ENCODE measurements at places on chromosomes 4 and X.

DNA sequence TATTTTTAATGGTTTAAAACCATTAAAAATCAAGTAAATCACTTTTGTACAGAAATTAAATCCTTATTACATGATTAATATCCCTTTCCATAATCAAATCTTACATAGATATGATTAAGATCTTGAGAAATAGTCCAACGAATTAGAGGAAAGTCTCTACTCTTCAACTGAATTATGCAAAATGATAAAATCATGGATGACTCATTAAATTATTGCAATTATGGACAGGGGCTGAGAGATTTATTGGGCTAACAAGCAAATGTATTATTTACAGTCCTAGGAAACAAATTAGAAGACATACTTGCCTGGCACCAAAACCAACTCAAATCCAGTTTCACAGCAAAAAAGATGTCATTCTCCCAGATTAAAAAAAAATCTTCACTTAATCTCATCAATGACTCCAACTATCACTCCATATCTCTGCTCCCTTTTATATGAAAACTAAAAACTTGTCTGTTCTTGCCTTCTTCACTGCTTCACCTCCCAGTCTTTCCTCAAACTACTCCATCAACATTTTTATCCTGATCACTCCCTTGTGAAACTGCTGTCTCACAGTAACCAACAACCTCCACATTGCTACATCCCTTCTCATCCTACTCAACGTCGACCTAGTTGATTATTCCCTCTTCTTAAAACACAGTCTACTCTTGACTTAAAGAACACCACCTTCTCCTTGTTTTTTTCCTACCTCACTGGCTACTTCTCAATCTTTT lies 18.4 kb upstream of the DDX60 start:
- H3K4me3 ChIP-seq = no peak overlapping the region
- DNase-seq = no peak
- no peaks in the 10 kb centered on the region for H3K4me1 ChIP-seq
- no peaks in the 10 kb centered on the region for H3K27me3 ChIP-seq
- H3K27ac ChIP-seq = no peak overlapping the region

DNA sequence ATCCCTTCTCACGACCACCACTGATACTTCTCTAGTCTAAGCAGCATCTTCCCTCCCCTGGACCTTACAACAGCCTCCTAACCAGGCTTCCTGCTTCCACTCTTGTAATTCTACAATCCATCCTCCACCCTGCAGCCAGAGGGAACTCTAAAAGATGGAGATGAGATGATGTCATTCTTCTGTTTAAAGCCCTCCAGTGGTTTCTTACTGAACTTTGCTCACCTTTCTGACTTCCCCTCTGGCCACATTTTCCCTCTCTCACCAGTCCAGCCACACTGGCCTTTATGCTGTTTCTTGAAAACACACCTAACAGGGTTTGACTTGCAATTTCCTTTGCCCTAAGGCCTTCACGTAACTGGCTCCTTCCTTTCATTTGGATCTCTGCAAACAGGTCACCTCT lies 191.4 kb upstream of the NHS start:
- no peak for DNase-seq
- peaks cover 14% of the 10 kb centered on the region for H3K27me3 ChIP-seq
- no peak overlapping the region for H3K27ac ChIP-seq
- no peaks in the 10 kb centered on the region for H3K36me3 ChIP-seq
- H3K4me1 ChIP-seq = peaks cover 5% of the 10 kb centered on the region

DNA sequence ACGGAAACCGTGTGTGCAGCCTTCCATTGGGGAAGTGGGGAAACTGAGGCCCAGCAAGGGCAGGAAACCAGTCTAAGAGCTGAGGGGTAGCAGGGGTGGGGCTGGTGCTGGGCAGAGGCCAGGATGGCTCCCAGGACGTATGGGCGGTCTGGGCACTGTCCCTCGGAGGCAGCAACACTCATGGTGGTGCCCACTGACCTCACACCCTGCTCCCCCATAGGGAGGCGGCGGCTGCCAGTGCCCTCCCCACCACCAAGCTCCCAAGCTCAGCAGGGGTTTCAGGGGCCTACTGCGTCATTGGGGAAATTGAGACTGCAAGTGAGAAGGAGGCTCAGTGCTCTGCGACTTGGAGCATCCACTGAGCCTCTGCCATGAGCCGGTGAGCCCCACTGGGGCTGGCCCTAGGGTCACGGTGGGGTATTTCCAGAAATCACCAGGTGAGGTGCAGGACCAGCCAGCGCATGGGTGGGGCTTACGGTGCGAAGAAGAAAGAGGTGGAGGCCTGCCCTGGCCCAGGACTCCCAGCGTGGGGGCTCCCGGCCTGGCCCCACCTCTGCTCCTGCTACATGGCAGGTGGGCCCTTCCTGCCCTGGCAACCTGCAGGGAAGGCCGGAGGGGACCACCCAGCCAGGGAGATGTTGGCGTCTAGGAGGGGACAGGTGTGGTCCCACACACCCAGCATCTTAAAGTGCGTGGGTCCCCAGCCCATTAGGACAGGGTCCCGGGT lies 915 bp downstream of the MSANTD1 start:
- peaks cover 16% of the 10 kb centered on the region for H3K4me1 ChIP-seq
- H3K27ac ChIP-seq = no peak overlapping the region
- DNase-seq = no peak
- peaks cover 7% of the 10 kb centered on the region for H3K36me3 ChIP-seq
- no peaks in the 10 kb centered on the region for H3K27me3 ChIP-seq
- no peak overlapping the region for H3K4me3 ChIP-seq

DNA sequence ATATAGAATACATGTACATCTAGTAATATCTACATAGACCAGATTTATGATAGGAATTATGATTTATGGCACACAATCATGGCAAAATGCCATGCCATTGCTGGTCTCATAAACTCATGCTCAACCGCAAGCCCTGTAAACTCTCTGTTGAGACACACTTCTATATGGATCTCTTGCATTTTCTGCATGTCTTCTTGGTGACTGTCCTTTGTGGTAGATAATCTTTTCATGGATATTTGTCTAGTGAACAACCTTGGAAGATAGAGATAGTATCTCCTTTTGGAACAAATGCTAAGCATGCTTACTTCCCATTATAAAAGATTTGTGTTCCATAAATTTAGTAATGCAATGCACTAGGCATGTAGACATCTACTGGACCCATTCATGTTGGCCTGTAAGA lies 328.0 kb downstream of the NAF1 start:
- H3K27me3 ChIP-seq = no peaks in the 10 kb centered on the region
- no peak for DNase-seq
- H3K27ac ChIP-seq = no peak overlapping the region
- no peaks in the 10 kb centered on the region for H3K4me1 ChIP-seq

DNA sequence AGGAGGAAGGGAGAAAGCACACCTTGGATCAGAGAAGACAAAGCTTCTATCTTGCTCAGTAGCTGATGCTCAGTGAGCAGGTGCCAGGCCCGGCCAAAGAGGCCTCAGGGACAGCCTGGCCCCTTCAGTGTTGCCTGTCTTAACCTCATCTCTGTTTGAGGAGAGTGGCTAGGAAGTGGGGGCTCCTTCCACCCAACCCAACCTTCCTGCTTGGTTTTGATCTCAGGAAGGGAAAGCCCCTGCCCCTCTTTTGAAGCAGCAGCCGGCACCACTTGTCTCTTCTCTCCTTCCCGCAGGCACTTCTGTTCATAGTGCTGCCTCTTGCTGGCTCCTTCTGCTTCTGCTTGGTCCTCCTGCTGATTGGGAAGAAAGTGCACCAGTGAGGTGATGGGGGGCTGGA lies 2.4 kb upstream of the AFF2 start:
- no peak for DNase-seq
- H3K4me1 ChIP-seq = peaks cover 9% of the 10 kb centered on the region
- no peaks in the 10 kb centered on the region for H3K36me3 ChIP-seq
- peaks cover 29% of the 10 kb centered on the region for H3K27me3 ChIP-seq
- H3K4me3 ChIP-seq = no peak overlapping the region

GRCh38 chr4:163922302-163922701 lies 427.8 kb downstream of the TMA16 start:
- no peak overlapping the region for H3K27ac ChIP-seq
- no peaks in the 10 kb centered on the region for H3K4me1 ChIP-seq
- DNase-seq = peak; percentile 1

DNA sequence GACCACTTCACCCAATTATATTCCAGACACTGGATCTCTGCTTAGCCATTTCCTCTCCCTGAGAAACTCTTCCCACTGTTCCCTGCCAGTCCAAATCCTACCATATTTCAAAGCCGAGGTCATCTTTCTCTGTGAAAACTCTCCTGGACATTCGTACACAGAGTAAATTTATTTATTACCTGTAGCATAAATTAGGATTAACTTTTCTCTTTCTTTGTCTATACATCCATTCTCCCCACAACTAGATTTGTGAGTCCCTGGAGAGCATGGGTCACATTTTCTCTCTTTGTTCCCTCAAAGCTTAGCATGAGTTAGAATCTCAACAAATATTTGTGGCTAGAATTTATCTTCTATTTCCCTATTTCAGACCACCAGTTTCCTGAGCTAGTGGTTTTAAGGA lies 27.8 kb upstream of the SMIM10 start:
- peaks cover 4% of the 10 kb centered on the region for H3K27me3 ChIP-seq
- H3K4me1 ChIP-seq = peaks cover 3% of the 10 kb centered on the region
- H3K36me3 ChIP-seq = no peaks in the 10 kb centered on the region
- H3K27ac ChIP-seq = no peak overlapping the region
- DNase-seq = no peak
- H3K4me3 ChIP-seq = no peak overlapping the region
